ENCODE measurements at places on chromosomes 1 and 21. TPM values are rescaled to one million over a fixed set of nuclear protein-coding genes. Genes with fewer than 3 reads are reported as not detected.

GRCh38 chr1:226736908-226737818 lies 1.9 kb downstream of the ITPKB start:
- peak; percentile 50 for DNase-seq

DNA sequence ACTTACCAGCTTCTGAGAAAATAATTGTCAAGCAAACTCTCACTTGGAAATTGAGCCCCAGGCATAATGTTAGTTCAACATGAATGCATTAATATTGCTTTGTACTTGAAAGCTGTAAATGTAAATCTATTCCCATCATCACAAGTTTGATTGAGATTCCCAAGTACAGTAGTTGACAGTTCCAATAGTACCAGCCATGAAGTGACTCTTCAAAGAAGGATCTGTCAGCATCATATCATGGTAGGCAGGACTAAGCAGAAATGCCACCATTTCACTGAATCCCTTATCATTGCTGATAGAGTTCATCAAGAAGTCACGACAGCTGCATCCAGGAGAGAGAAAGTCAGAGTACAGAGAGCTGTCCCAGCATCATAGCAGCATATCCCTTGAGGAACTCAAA lies 348.7 kb downstream of the OMA1 start:
- DNase-seq: no peak

DNA sequence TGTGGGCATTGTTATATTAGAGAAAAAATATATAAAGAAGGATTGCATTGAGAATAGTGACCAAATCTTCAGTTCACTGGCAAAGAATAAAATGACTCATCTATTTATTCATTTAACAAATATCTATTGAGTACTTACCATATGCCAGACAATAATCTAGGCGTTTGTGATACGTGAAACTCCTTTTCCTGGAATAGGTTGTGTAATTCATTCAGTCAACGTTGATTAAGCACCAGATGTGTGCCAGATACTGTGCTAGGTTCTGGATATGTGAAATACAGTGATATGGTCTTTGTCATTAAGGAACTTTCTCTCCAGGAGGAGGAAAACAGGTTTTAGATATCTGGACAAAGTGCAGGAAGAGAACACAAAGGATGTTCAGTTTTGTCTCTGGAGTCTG lies 344.5 kb downstream of the RWDD3 start:
- no peak for DNase-seq

GRCh38 chr1:33219886-33220661 lies 36.2 kb upstream of the ZNF362 start:
- no peak for DNase-seq

DNA sequence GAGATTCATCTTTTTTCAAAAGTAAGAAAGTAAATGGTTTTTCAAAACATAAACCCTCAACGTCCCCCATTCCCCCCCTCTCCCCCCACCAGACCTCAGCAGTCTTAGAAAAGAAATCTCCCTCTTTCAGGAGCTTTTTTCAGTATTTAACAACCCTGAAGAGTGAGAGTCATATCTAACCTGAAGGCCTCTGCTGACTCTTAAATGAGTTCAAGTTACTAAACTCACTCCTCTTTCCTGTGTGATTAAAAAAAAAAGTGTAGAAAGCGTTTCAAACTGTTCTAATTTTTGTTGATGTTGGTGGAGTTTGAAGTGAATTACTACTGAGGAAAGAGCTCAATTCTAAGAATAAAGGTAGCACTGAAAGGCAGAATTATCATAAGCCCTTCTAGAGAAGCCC lies 93.7 kb downstream of the VAV3 start:
- DNase-seq: no peak

- no peak for DNase-seq
Observed at GRCh38 chr1:18110968-18111367, 3.4 kb downstream of the IGSF21 start.

DNA sequence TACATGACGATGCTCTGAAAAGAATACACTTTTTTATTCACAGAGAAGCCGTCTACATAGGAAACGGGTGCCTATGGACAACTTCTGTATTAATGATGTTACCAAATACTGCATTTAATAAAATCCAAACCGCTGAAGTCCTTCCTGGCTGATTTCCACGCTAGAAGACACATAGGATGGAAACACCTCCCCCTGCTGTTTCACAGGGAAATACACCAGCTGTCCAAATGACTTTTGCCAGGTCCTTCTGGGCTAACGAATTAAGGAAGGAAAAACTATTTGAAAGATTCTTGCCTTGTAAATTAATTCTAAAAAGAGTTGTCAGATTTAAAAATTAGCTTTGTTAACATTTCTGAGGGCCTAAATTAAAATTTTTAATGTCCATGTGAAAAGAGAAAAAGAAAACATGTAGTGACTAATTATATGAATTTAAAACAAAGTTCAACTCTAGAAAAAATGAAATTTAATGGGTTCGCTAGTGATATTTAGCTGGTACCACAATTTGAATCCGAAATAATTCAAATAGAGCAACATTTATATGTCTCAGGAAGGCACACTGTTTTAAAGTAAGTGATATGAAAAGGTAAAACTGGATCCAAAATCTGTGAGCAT lies 146.0 kb downstream of the RERE start:
- DNase-seq: peak; percentile 79

DNA sequence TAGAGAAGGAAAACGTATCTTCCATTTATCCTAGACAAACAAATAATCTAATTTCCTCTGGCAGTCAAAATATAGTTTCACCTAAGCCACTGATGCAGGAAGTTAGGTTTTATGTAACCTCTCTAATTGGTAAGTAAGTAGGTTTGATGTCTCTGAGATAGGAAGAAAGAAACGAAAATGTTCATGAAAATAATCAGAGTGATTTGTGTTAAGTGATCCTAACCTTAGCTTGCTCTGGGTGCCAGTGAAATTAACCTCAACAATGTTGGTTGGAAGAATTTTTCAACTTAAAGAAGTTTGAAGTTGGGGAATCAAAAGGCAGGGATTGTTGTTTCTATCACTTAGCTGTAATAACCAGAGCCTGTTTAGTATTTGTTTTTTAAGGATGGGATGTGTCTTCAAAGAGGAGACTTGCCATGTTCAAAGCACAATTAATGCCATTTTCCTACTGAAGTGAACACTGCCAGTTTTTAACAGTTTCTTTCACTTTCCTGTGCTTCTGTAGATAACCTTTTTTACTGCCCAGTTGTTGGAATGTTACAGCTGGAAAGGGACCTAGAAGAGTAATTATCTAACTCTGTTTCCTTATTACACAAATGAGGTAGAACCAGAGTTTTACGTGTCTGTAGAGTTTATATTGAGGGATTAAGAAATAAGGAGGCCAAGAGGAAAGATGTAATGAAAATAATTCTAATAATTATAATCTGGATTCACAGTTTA lies 18.4 kb downstream of the HIPK1 start:
- peak; percentile 66 for DNase-seq

DNA sequence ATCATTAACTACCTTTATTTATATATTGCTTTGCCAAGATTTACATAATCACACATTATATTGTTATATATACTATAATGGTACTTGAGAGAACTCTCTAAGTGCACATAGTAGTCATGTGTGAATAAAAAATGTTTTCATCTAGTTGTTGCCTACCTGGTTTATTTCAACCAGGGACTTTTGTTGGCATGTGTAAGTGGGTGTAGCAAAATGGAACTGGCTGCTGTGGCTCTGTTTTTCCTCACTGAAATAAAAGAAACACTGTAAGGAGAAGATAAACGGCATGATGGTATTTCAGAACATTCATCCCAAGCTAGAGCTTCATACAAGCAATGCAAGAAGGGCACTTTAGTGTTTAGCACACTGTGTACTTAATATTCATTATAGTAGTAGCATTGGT lies 14.9 kb downstream of the RBBP4 start:
- DNase-seq: no peak

DNA sequence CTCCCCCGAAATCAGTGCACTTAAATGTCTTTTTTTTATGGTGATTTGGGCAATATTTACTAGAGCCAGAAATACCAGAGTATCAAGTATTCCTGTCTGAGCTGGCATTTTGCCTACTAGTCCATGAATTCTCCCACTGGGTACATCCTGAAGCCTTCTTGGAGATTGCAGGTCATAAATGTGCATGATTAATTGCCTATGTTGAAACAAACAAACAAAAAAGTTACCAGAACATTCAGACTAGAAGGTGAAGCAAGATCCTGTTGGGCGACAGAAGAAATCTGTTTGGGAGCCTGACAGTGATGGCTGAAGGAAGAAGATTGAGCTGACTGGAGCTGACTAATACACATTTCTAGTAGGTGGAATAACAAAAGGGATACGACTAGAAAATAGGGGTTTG lies 127.4 kb upstream of the NRIP1 start:
- no peak for DNase-seq

GRCh38 chr1:161287482-161288054 lies 22.2 kb downstream of the MPZ start:
- no peak for DNase-seq

DNA sequence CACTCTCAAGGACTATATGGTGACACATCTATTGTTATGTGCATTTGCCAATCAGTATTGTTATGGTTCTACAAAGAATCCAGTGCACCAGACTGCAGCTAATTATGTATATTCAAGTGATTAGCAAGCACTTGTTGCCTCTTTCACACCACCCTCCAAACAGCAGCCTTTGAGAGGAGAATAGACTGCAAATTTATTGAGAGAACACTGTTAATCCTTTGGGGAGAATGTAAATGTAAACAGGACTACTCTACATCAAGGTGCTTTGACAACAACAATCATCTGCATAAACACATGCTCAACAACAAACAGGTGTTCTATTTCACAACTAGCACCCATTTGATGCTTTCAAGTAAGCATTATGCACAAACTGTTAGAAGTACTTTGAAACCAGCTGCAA lies 117.4 kb downstream of the AKT3 start:
- no peak for DNase-seq

DNA sequence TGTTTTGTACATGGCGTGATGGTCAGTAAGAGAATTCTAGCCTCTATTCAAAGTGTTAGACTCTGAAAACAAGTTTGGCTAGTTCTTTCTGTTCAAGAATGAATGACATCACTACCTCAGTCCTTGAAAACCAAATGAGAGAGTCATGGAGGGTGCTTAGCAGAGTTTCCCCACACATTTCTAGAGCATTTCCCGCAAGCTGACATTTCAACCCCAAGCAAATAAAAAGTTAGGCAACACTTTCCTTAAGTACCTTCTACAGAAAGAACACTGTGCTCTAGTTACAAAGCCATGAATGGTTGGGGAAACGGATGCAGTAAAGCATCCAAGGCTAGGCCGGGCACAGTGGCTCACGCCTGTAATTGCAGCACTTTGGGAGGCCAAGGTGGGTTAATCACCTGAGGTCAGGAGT lies 47.9 kb upstream of the SLC44A3 start:
- no peak for DNase-seq

GRCh38 chr1:154714638-154715037 lies 106.7 kb upstream of the ADAR start:
- DNase-seq: no peak

DNA sequence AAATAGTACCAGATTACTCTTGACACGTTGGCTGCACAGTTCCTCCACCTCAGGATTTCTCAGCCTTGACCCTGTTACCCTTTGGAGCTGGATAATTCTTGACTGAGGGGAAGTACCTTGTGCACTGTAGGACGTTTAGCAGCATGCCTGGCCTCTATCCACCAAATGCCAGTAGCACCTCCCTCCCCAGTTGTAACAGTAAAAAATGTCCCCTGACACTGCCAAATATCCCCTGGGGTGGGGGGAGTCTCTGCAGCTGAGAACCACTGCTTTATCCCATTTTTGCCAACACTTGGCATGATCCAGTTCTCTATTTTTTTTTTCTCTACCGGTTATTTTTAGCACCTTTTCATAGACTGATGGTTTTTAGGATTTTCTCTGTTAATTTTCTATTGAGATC lies 34.0 kb downstream of the C1orf198 start:
- no peak for DNase-seq

DNA sequence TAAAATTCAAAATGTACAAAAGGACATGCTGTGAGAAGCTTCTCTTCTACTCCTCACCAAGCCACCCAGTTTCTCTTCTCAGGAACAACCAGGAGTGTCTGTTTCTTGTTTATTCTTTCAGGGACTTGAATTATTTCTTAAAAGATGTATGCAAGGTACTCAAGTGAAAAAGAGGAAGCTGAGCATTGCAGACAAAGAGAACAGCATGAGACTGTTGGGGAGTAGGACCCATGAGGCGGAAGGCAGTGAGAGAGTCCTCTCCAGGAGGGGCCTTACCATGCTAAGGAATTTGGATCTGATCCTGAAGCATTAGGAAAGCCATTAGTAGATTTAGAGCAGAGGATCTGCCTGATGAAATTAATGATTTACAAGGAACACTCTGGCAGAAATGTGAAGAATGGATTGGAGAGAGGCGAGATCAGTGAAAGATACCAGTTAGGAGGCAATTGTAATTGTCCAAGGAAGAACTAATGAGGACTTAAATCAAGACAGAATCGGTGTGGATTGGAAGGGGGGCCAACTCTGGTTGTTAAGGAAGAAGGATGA lies 14.7 kb upstream of the SSX2IP start:
- DNase-seq: no peak

DNA sequence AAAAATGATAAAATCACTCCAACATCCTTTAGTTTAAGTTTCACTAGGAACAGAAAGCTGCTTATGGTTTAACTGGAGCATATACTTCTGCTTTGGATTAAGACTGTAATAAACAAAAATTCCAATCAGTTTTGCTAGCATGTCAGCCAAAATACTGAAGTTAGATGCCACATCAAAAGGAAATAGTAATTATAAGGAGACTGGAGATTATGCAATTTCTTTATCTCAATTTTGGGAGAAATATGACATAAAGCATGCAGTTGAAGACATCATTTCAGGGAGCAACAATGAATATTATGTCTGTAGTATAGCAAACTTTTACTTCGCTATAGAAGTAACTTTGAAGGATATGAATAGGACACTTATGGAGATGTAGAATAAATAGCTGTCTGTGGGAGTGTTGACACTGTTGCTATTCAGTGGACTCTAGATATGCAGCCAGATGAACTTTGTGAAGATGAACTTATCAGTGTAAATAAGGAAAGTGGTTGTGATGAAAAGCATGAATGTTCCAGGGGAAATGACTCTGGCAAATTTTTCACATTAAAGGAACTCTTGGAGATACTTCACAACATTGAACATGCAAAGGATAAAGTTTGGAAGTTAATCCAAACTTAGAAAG lies 107.8 kb downstream of the RABGAP1L start:
- DNase-seq: no peak

- no peak for DNase-seq
Observed at GRCh38 chr1:160402001-160402795, 1.8 kb downstream of the VANGL2 start.

DNA sequence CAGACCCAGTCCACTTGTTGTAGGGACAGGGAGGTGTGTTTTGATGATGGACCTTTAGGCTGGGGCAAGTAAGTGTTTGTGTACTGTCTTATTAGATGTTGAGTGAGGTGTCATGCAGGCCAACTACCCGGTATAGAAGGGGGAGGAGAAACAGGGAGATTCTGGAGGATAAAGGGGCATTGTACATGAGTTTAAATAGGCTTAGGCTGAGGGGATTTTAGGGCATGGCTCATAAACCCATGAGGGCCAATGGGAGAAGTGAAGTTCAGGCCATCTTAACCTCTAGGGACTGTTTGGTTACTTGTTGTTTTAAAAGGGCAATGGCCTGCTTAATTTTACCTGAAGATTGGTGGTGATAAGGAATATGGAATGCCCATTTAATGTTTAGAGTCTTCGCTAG lies 38.2 kb upstream of the PLA2G5 start:
- DNase-seq: no peak

The ARHGAP30 gene
- not detected for polyA plus RNA-seq

The PALMD gene
- polyA plus RNA-seq: 52.6 TPM

Measured in endothelial cell of umbilical vein (primary cell).